ENCODE measurements at places on chromosomes 3 and 15.

- DNase-seq = no peak
Measured at GRCh38 chr3:102460579-102460978, 25.8 kb downstream of the ZPLD1 start.

- DNase-seq = no peak
Measured at GRCh38 chr3:115922681-115923347, 299.5 kb downstream of the GAP43 start.

DNA sequence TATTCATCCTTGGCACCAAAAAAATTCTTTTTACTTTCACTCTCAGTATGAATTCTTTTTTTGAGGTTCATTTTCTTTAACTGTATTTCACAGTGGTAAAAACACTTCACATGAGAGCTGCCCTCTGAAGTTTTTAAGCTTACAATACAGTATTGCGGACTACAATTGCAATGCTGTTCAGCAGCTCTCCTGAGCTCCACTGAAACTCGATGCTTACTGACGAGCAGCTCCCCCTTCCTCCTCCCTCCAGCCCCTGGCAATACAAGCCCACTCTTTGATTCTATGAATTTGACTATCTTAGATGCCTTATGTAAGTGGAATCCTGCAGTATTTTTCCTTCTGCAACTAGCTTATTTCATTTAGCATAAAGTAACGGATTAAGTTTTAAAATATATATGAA is 183.4 kb downstream of the ADAMTS17 start:
- no peak for DNase-seq

DNA sequence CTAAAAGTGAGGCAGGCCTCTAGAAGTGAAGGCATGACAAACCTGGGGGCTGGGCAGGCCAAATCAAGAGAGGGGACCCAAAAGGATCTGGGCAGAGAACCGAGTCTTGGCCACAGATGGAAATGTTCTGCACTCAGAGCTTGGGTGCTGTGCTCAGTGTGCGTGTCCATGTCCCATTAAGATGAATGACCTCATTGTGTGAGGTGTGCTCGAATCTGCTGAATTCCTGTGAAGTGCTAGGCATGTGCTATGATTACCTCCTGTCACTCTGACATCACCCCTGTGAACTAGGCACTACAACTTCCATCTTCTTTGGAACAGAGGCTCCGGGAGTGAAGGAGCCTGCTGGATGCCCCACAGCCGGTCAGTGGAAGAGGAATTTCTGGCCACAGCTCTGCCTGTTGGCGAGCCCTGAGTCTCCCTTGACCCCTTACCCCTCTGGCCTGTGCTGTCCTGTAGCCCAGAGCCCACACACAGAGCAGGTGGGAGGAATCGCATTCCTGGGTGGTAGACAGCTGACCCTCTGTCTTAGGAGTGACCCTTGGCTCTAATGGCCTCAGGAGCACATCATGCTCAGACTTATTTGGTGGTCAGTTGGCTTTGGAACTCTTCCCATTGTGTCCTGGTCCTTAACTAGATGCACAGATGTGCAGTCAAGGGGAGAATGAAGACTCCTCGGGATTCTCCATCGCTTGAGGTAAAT is 67.6 kb upstream of the CTDSPL start:
- no peak for DNase-seq

GRCh38 chr15:74387141-74387541 is 19.7 kb upstream of the CYP11A1 start:
- DNase-seq = no peak

DNA sequence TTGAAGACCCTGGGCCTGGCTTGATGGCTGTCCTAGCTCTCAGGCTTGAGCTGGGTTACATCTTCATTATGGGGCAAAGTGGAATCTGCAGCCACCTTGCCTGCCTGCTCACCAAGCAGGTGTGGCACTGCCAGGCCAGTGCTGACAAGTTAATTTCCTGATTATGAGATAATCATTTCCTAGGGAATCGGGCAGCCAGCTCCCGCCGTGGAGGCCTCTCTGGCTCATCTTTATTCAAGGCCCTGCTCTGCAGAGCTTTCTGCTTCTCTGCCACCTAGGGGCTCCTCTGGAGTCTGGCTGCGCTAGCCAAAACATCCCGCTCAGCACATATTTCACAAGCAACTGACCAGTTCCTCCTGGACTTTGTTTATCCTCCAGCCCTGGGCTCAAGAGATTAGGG is 9.9 kb downstream of the LOXL1 start:
- DNase-seq = no peak

DNA sequence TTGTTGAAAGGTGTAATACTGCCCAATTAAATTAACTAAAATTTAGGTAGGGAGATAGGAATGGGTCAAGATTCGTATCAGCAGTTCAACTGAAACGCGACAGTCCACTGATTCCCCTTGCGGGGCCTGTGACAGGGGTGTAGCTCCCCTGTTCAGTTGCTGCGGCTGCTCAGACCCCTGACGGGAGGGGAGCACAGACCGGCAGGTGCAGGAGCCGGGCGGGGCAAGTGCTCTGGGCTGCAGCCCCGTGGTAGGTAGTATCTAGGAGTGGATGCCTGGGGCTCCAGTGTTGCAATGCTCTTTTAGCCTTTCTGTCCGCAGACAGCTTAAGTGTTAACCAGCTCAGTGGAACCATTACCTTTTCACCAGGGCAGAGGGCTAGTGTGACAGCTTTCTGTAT is 164.9 kb downstream of the ROBO2 start:
- DNase-seq = no peak

DNA sequence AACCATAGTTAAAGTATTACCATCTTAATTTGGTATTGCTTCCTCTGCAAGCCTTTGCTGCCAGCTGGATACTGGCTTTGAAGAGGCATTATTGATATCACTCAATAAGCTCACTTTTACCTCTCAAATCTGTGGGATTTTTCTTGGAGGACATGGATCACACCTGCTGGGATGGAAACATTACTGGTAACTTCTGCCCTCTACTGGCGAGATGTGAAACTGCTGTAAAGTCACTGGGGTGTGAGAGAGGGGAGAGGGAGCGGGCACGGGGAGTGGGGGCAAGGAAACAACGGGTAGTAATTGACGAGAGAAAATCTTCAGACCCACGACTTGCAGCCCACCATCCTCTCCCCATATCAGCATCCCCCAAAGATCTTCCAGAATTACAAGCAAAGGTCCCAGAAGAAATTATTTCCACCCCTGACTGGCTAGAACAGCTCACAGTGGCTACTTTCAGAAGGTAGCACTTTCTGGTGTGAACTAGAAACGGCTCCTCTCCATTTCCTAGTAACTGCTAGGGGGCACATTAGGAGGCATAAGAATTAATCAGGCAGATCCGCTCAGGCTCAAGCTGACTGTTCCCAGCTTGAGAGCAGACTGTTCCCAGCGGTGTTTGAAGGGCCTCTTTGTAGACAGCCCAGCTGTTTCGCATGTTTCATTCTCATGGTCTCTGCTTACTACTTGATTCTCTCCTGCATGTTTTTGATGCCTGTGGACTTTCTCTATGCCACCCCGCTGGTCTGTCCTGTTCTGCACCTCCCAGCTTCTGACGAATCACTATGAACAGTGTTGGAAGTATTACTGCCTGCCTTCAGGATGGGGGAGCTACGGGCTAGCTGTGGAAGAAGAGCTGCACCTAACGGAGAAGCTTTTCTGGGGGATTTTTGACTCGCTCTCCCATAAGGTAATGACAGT is 230.4 kb upstream of the CHRM5 start:
- no peak for DNase-seq

DNA sequence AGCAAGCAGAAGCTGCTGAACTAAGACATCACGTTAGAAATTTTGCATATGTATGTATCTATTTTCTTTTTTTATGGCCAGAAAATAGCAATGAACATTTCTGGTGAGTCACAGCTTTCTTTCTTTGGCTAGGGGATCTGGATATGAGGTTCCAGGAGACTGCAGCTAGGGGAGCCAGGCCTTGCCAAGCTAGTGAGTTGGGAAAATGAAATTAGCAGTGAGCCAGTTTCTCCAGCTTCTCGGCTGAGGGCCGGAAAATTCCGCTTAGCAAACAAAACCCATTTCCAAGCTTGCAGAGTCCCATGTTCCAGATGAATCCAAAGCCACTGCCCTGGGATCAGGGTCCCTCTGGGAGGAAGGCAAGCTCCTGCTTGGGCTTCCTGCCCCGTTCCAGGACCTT is 137.6 kb downstream of the SRGAP3 start:
- DNase-seq = peak; percentile 94

- no peak for DNase-seq
Measured at GRCh38 chr3:120161902-120162301, 67.7 kb upstream of the GSK3B start.

DNA sequence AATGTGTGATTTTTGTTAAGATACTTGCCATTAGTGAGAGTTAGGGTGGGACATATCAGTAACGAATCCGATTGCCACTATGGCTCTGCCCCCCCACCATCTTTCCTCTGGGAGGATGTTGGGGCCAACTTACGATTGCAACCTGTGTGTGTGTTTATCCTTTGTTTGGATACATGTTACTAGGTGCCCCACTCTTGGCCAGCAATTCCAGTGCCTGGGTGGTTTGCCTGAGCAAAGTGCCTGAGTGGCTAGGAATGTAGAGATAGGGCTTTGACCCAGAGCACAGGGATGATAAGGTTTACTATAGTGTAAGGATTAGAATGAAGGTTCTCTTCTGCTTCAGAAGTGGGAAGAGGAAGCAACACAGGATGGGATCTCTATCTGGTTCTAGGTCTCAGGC is 231.8 kb downstream of the TP63 start:
- DNase-seq = no peak

Measured in C1 segment of cervical spinal cord (tissue), 14 donors.